MCF 10A (cell line): ENCODE measurements at places on chromosomes 5 and 9. TPM values are rescaled to one million over a fixed set of nuclear protein-coding genes. Genes with fewer than 3 reads are reported as not detected.

- no peak overlapping the region for H3K27ac ChIP-seq
- no peaks in the 10 kb centered on the region for H3K36me3 ChIP-seq
- no peak for DNase-seq
- H3K4me3 ChIP-seq = no peak overlapping the region
- H3K27me3 ChIP-seq = no peaks in the 10 kb centered on the region
- H3K4me1 ChIP-seq = no peaks in the 10 kb centered on the region
Observed at GRCh38 chr9:79430619-79431018, 141.1 kb upstream of the TLE4 start.

- H3K27ac ChIP-seq = no peak overlapping the region
- no peaks in the 10 kb centered on the region for H3K36me3 ChIP-seq
- H3K4me1 ChIP-seq = no peaks in the 10 kb centered on the region
- no peaks in the 10 kb centered on the region for H3K27me3 ChIP-seq
- DNase-seq = no peak
Observed at GRCh38 chr5:91420879-91421278, 37.8 kb upstream of the ARRDC3 start.

- no peaks in the 10 kb centered on the region for H3K36me3 ChIP-seq
- H3K4me3 ChIP-seq = no peak overlapping the region
- H3K27ac ChIP-seq = no peak overlapping the region
- no peak for DNase-seq
Observed at GRCh38 chr9:96027251-96028131, 152.0 kb downstream of the ERCC6L2 start.

The ARL14EPL gene
- not detected in 2 replicates for total RNA-seq

DNA sequence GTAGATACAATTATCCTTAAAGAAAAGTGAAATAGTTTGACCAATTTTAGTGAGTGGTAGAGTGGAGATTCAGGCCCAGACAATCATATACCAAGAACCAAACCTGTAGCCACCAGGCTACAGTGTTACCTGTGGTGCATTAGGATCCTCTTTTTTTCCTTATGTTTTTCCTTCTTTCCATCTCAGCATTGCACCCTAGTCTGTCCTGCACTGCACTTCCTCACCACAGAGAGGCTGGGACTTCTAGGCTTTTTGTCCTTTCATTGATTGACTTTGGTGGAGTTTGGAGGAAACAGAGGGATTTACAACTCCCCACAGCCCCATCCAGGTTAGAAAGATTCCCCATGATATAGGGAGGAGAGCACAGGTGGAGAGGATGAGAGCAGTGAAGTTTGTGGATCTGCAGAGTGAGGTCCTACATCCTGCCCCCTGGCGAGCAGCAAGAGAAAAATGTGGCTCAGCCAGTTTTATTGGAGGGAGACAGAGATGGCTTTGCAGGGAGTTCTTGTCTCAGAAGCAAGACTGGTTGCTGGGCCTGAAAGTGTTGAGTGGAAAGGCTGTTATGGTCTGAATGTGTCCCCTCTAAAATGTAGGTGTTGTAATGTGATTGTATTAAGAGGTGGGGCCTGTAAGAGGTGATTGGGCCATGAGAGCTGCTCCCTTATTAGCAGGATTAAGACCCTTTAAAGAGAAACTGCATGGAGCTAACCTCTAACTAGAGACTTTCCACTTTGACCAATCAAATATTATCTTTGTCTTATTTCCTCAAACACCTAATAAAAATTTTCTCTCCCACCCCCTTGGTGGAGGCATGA is 36.2 kb downstream of the KIF4B start:
- H3K27ac ChIP-seq = no peak overlapping the region
- H3K36me3 ChIP-seq = no peaks in the 10 kb centered on the region
- H3K4me1 ChIP-seq = no peaks in the 10 kb centered on the region
- no peak overlapping the region for H3K4me3 ChIP-seq
- DNase-seq = peak; percentile 43
- no peaks in the 10 kb centered on the region for H3K27me3 ChIP-seq

- no peak for DNase-seq
- H3K4me3 ChIP-seq = no peak overlapping the region
- no peaks in the 10 kb centered on the region for H3K27me3 ChIP-seq
- H3K27ac ChIP-seq = no peak overlapping the region
- peaks cover 4% of the 10 kb centered on the region for H3K36me3 ChIP-seq
Observed at GRCh38 chr9:132662152-132662945, 7.4 kb downstream of the DDX31 start.

GRCh38 chr5:140130949-140131733 is 5.4 kb downstream of the IGIP start:
- no peaks in the 10 kb centered on the region for H3K27me3 ChIP-seq
- no peak for DNase-seq
- no peaks in the 10 kb centered on the region for H3K36me3 ChIP-seq
- no peak overlapping the region for H3K4me3 ChIP-seq
- peaks cover 12% of the 10 kb centered on the region for H3K4me1 ChIP-seq

The CDKN2B-AS1 gene
- total RNA-seq = not detected in 2 replicates

DNA sequence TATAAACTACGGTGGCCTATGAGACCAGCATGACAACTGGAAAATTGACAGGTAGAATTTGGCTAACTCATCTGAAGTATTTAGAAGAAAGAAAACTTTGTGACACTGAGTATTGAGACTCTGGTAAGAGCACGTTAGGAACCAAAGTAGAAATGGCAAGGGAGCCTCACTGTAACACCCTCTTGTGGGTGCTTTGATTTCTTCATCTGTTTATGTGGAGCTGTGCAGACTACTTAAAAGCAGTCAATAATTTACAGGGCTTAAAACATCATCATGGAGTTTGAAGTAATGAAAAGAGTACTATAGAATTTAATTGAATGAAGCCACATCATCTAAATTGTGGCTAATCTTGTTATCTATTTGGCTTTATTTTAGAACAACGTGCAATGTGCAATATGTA is 414.2 kb downstream of the CCDC171 start:
- H3K4me3 ChIP-seq = no peak overlapping the region
- H3K27ac ChIP-seq = no peak overlapping the region
- no peaks in the 10 kb centered on the region for H3K4me1 ChIP-seq

The SHISAL2B gene
- not detected in 2 replicates for total RNA-seq

DNA sequence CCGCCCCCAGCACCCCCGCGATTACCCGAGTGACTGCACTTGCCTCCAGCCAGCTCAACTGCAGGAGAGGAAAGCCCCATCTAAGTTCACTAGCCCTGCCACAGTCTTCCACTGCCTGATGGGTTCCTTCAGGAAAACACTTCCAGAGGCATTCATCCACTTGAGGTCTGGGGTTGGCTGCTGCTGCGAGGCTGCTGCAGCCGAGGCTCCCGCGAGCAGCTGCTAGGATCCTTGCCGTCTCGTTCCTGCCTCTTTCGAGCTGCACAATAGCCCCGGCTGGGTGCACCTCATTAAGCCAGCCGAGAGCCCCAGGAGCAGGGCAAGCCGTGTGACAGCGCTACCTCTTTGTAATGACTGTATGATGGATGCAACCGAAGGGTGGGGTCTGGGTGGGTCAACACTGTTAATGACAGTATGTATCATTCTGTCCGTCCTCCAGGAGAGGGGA is 24.2 kb upstream of the ELAVL2 start:
- no peaks in the 10 kb centered on the region for H3K4me1 ChIP-seq
- DNase-seq = no peak
- H3K27me3 ChIP-seq = peaks cover 37% of the 10 kb centered on the region
- no peaks in the 10 kb centered on the region for H3K36me3 ChIP-seq
- H3K4me3 ChIP-seq = no peak overlapping the region

The ZBTB6 gene
- total RNA-seq = 8.5 and 10.4 TPM in 2 replicates

- H3K27ac ChIP-seq = no peak overlapping the region
- no peak overlapping the region for H3K4me3 ChIP-seq
- H3K27me3 ChIP-seq = no peaks in the 10 kb centered on the region
Observed at GRCh38 chr9:119736491-119737454, 367.5 kb upstream of the BRINP1 start.

GRCh38 chr5:116466727-116467464 is 107.7 kb downstream of the SEMA6A start:
- no peak overlapping the region for H3K4me3 ChIP-seq
- DNase-seq = no peak
- H3K4me1 ChIP-seq = no peaks in the 10 kb centered on the region
- no peaks in the 10 kb centered on the region for H3K27me3 ChIP-seq

GRCh38 chr9:3161912-3162311 is 318.0 kb upstream of the PUM3 start:
- peaks cover 85% of the 10 kb centered on the region for H3K27me3 ChIP-seq
- no peak overlapping the region for H3K27ac ChIP-seq
- H3K36me3 ChIP-seq = no peaks in the 10 kb centered on the region
- no peaks in the 10 kb centered on the region for H3K4me1 ChIP-seq
- no peak for DNase-seq

GRCh38 chr5:166398131-166398530 is 1893.3 kb upstream of the WWC1 start:
- no peak overlapping the region for H3K27ac ChIP-seq
- no peak overlapping the region for H3K4me3 ChIP-seq
- H3K36me3 ChIP-seq = no peaks in the 10 kb centered on the region
- no peaks in the 10 kb centered on the region for H3K4me1 ChIP-seq

GRCh38 chr9:129629251-129629820 is 3.4 kb downstream of the NTMT1 start:
- H3K4me1 ChIP-seq = peaks cover 32% of the 10 kb centered on the region
- H3K27ac ChIP-seq = no peak overlapping the region
- H3K4me3 ChIP-seq = no peak overlapping the region
- H3K27me3 ChIP-seq = no peaks in the 10 kb centered on the region

GRCh38 chr9:1340390-1340789 is 290.2 kb downstream of the DMRT2 start:
- DNase-seq = no peak
- no peak overlapping the region for H3K27ac ChIP-seq
- no peaks in the 10 kb centered on the region for H3K27me3 ChIP-seq
- no peak overlapping the region for H3K4me3 ChIP-seq

The IFNA10 gene
- not detected in 2 replicates for total RNA-seq

DNA sequence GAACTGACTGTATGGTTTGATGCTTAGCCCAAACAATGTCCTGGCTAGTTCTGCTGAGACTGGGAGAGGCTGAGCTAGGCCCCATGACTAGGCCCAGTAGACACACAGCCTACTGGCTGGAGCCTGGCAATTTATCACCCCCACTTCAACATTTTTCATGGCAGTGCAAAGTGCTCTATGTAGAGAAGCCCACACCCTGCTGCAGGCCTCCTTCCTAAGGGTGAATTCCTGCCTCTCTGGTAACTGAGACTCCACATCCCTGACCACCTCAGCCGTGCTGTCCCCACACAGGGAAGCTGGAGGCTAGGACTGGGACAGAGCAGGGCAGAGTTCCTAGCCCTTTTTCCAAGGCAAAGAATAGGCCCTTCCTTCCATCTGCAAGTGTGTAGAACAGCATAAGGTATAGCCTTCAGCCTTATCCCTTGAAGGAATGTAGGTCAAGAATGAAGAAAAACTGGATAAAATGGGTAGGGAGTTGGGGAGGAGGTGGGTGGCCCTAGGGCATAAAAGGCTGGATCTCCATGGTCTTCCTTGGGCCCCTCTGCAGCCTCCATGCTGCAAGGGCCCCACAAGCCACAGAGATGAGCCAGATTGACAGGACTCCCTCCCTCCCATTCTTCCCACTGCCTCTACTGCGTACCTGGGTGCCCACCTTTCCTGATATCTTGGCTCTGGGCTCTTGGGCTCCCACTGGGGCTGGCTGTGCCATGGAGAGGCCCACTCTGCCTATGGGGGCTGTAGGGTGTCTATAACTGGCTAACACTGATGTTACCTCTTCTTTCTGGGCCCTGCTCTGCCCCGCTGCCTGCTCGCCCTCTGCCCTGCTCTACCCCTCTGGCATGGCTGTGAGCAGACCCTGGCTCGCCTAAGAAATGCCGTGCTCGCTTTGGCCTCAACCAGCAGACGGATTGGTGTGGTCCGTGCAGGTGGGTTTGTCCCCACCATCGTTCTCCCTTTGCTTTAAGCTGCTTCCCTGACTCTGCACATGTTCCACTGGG is 29.8 kb downstream of the TCF7 start:
- DNase-seq = no peak
- H3K4me1 ChIP-seq = peaks cover 17% of the 10 kb centered on the region
- H3K27me3 ChIP-seq = no peaks in the 10 kb centered on the region

The SPINK4 gene
- not detected in 2 replicates for total RNA-seq

GRCh38 chr5:107235167-107235566 is 435.6 kb downstream of the EFNA5 start:
- no peaks in the 10 kb centered on the region for H3K27me3 ChIP-seq
- no peaks in the 10 kb centered on the region for H3K36me3 ChIP-seq
- no peaks in the 10 kb centered on the region for H3K4me1 ChIP-seq
- H3K4me3 ChIP-seq = no peak overlapping the region
- no peak for DNase-seq

GRCh38 chr5:174840435-174840834 is 116.1 kb downstream of the MSX2 start:
- H3K27ac ChIP-seq = no peak overlapping the region
- no peaks in the 10 kb centered on the region for H3K36me3 ChIP-seq
- no peak overlapping the region for H3K4me3 ChIP-seq

DNA sequence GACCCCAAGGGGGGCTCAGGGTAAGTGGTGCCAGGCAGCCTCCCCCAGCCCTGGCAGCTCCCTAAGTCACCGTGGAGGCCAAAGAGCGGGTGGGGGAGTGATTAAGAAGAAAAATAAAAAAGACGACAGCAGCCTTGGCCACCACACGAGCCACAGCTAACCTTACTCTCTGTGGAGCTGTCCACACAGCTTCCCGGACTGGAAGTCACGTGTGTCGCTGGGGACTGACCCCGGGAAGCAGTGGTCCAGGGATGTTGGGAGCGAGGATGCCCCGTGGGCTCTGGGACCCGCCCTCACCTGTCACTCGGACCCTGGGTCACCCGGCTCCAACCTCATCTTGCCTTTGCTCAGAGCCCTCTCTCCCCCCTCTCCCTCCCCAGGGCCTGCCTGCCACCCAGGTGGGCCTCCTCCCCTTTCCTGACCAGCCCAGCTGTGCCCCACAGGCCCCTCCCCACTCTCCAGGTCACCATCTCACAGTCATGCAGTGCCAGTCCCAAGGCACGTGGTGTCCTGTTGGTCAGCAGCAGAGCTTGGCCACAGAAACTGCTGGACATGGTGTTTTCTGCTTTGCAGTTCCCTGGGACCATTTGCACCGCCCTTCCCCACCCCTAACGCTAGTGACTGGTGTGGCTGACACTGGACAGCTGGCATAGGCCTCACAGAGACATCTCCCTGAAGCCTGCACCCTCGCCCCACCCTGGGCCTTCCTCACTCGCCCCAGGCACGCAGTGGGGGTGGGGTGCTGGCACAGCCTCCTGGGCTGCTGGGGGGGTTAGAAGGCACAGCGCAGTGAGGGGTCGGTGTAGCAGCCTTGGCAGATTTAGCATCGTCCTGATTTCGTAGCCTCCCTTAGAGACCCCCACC is 9.8 kb upstream of the EXOC3 start:
- peaks cover 9% of the 10 kb centered on the region for H3K4me1 ChIP-seq
- H3K27me3 ChIP-seq = no peaks in the 10 kb centered on the region
- no peak overlapping the region for H3K27ac ChIP-seq
- no peak for DNase-seq
- no peak overlapping the region for H3K4me3 ChIP-seq
- no peaks in the 10 kb centered on the region for H3K36me3 ChIP-seq
